ENCODE measurements at places on chromosomes 4 and X.
A peak's percentile ranks its signal among the peaks of the same experiment; 100 is the strongest.

DNA sequence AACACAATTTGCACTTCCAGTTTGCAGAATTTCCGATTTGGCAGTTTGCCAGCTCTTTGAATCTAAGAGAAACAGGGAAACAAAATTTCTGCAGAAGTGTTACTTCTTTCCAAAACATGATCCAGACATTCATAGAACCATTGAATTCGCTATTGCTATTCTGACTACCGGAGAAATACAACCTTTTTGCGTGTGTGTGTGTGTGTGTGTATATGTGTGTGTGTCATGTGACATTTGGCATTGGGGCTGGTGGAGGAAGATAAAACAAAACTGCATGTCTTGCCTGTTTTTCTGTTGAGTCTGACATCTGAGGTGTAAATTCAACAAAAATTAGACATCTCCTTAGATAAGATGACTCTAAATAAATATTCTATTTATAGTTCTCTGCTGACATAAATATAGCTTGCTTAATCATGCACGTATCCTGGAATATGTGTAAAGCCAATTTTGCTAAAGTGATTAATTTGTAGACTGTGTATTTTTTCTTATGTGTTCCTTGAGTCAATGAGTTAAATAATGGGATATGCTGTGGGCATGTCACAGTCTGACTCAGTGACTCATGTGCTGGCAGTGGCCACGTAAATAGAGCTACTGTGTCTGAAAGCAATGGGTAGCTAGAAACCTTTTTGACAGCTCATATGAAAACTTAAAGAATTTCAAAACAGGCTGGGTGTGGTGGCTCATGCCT, 98.9 kb downstream of the HPGD start:
- no peak for DNase-seq

- DNase-seq, result no peak
These were observed 163.2 kb upstream of the SPANXC start for GRCh38 chrX:141405486-141405852.

- peak; percentile 42 for DNase-seq
These were observed 55.1 kb upstream of the PGAM4 start for GRCh38 chrX:78024349-78025059.

- no peak for DNase-seq
These were observed 33.7 kb downstream of the COQ2 start for GRCh38 chr4:83250687-83251446.

- DNase-seq, result no peak
These were observed 270.6 kb downstream of the BANK1 start for GRCh38 chr4:102061133-102061532.

GRCh38 chr4:112358415-112358814, 61.2 kb downstream of the ALPK1 start:
- DNase-seq, result no peak

DNA sequence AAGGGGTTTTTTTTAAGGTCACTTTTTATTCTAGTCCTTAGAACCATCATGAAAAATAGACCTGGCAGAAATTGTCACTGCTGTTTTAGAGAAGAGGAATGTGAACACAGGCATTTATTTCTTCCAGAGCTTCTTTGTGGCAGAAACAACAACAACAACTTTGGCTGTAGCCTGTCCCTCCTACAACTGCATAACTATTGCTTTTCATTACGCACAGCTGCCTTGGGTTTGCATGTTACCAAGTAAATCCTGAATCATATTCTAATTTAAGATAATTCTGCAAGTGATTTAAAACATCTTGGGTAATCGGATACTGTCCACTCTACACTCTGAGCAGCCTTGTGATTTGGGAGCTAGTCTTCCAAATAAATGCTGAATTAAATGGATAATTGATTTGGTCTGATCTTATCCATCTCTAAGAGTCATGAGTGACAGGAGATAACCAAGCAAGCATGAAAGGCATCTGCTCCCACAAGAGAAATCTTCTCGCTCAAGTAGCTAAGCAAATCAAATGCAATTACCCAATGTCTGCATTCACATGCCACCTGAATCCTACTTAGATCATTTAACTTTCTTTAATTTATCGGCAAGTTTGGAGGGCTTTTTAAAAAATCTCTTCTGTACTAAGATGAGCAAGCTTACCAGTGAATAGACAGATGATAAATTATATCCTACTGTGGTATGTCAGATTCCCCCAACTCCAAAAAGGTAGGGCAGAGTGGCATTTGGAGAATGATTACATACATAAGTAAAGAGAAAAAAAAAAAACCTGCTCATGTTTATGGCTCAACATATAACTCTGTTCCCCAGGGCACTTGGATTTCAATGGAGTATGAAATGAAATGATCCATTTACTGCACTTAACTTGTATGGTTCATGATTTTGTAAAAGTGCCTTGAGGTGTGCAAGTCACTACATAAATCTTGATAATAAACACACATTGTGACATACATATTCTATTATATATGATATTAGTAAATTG, 73.6 kb downstream of the EGF start:
- DNase-seq, result no peak

Measured in T-helper 2 cell (primary cell).